ENCODE measurements at places on chromosomes 11 and 22. TPM values are rescaled to one million over a fixed set of nuclear protein-coding genes. Genes with fewer than 3 reads are reported as not detected.
A peak's percentile ranks its signal among the peaks of the same experiment; 100 is the strongest.

DNA sequence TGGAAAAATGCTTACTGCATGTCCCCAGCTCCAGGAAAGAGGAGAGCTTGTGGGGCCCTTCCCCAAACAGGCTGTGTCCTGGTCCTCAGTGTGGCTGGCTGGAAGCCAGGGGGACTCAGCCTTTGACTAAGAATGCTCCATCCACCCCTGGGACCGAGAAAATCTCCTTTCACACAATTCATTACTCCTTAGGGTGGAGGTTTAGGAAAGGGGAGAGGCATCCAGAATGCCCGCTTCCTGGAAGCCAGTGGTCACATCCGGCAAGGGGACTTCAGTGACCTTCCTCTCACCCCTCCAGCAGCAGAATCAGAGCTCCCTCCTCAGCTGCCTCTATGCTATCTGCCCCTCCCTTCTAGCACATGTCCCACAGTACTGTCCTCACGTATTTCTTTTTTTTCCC, 21.9 kb downstream of the ATG16L2 start:
- peak; percentile 92 for DNase-seq
- H3K27me3 ChIP-seq = no peaks in the 10 kb centered on the region
- H3K36me3 ChIP-seq = peaks cover 31% of the 10 kb centered on the region
- peak overlapping the region; percentile 89 for H3K27ac ChIP-seq

- peaks cover 15% of the 10 kb centered on the region for H3K36me3 ChIP-seq
- no peak for DNase-seq
- peaks cover 10% of the 10 kb centered on the region for H3K4me1 ChIP-seq
- no peak overlapping the region for H3K4me3 ChIP-seq
- H3K27ac ChIP-seq = no peak overlapping the region
These were observed 135.2 kb downstream of the WNT11 start for GRCh38 chr11:76071090-76071489.

DNA sequence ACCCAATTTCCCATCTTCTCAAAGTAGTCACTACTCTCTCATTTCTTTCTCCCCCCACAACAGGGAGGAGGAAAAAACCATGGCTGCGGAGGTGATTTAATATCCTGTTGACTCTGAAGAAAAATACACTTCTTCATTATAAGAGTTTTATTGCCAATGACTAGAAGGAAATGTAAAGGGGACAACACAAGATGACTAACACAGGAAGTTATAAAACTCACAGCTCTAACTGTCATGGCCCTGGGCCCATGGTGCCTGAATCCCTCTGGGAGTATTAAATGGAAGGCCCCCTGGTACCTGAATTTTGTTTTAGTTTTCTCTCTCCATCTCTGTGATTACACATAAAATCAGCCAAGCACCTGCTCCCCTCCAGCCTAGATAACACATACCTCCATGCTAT, 352.8 kb upstream of the FAT3 start:
- no peak overlapping the region for H3K27ac ChIP-seq
- no peaks in the 10 kb centered on the region for H3K4me1 ChIP-seq
- H3K36me3 ChIP-seq = no peaks in the 10 kb centered on the region
- H3K4me3 ChIP-seq = no peak overlapping the region
- H3K27me3 ChIP-seq = no peaks in the 10 kb centered on the region

GRCh38 chr11:114673661-114674060, 4.7 kb upstream of the NXPE2 start:
- DNase-seq = no peak
- H3K27me3 ChIP-seq = no peaks in the 10 kb centered on the region
- no peak overlapping the region for H3K4me3 ChIP-seq
- H3K4me1 ChIP-seq = no peaks in the 10 kb centered on the region

DNA sequence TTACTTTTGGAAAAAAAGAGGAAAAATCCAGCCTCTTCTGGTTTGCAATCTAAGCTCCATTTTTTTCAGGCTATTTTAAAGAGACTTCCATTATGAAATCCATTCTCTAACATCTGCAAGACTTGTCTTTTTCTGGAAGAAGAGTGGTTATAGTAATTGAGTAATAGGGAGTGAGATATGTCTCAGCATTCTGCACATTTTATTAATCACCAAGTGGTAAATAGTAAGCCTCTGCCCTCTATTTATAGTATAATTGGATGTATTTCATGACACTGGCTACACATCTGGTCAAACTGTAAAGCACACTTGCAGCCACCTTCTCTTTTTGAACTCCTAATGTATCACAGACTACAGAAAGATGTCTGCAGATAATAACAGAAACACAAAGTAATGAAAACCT, 391.1 kb downstream of the ETS1 start:
- H3K27me3 ChIP-seq = no peaks in the 10 kb centered on the region
- no peak for DNase-seq
- H3K4me3 ChIP-seq = no peak overlapping the region

GRCh38 chr22:42805998-42806830, 50.9 kb downstream of the ARFGAP3 start:
- peaks cover 11% of the 10 kb centered on the region for H3K4me1 ChIP-seq
- H3K27me3 ChIP-seq = no peaks in the 10 kb centered on the region
- H3K4me3 ChIP-seq = no peak overlapping the region
- peaks cover 28% of the 10 kb centered on the region for H3K36me3 ChIP-seq
- no peak for DNase-seq
- H3K27ac ChIP-seq = peak overlapping the region; percentile 61

DNA sequence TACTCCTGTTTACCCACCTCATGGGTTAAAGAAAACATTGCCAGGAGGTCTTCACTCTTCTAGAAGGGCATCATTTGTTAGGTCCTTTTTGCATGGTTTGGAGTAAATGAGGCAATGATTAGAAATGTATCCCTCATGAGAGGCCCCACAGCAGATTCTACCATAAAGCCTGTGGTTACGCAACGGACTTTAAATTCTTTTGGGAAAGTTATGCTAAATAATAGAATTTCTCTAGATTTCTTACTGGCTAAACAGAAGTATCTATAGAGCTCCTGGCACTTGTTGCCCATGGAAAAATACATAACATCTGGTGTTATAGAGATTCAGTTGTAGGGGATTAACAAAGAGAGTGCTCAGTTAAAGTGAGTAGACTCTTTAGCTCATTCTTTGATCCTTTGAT, 15.1 kb upstream of the ATXN10 start:
- no peaks in the 10 kb centered on the region for H3K27me3 ChIP-seq
- H3K4me3 ChIP-seq = no peak overlapping the region
- no peak for DNase-seq
- no peaks in the 10 kb centered on the region for H3K4me1 ChIP-seq
- no peaks in the 10 kb centered on the region for H3K36me3 ChIP-seq

- no peak overlapping the region for H3K4me3 ChIP-seq
- no peak overlapping the region for H3K27ac ChIP-seq
- DNase-seq = no peak
These were observed 212.2 kb downstream of the GRIK4 start for GRCh38 chr11:120723751-120724150.

- H3K27me3 ChIP-seq = no peaks in the 10 kb centered on the region
- no peak overlapping the region for H3K27ac ChIP-seq
- DNase-seq = no peak
- H3K36me3 ChIP-seq = peaks cover 13% of the 10 kb centered on the region
- H3K4me1 ChIP-seq = peaks cover 11% of the 10 kb centered on the region
- H3K4me3 ChIP-seq = no peak overlapping the region
These were observed 56.9 kb downstream of the KREMEN1 start for GRCh38 chr22:29129808-29130140.

DNA sequence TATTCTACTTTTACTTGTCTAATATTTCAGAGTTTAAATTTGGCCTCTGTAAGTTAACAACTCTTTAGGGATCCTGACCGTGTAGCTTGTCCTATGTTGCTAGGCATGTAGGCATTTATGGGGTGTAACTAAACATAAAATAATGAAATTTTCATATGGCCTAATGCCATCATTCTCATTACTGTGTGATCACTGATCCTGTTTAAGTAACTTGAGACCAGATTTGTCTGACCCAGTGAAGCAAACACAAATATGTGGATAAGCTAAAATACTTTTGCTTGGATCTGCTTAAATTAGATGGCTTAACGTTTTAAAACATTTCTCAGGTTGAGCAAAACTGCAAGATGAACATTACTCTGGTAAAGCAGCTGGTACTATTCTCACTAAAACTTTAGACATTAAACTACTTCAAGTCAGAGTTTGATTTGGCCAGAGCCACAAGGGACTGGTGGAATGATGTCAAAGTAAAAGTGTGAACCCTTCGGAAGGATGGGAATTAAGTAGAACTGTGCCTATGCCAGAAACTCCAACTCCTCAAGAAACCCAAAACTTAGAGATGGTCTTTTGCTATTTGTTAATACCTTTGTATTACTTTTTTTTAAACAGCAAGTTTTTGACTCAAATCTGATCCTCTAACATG, 12.5 kb downstream of the QSER1 start:
- H3K27me3 ChIP-seq = no peaks in the 10 kb centered on the region
- DNase-seq = no peak
- no peak overlapping the region for H3K4me3 ChIP-seq
- H3K27ac ChIP-seq = no peak overlapping the region

TMEM121B gene
- 1.2 TPM for polyA plus RNA-seq
